ENCODE measurements at places on chromosomes 6 and 20.

DNA sequence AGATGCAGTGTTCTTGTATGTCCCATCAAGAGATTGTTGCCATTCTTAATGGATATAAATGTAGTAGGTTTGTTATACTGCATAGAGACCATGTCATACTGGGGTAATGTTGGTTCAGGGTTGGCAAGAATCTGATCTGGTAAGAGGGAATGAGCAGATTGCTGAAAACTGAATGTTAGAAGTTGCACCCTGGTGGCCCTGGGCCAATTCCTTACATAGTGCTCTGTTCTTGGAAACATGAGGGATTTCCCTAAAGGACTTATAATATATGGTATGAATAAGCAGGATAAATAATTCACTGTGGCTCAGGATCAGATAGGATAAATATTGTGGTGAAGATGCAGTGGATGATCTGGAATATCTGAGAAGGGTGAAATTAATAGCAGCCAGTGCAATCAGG is 70.2 kb downstream of the ANKS1A start:
- no peaks in the 10 kb centered on the region for H3K36me3 ChIP-seq
- no peak for DNase-seq
- no peaks in the 10 kb centered on the region for H3K27me3 ChIP-seq
- H3K4me1 ChIP-seq = peaks cover 9% of the 10 kb centered on the region
- H3K27ac ChIP-seq = no peak overlapping the region

DNA sequence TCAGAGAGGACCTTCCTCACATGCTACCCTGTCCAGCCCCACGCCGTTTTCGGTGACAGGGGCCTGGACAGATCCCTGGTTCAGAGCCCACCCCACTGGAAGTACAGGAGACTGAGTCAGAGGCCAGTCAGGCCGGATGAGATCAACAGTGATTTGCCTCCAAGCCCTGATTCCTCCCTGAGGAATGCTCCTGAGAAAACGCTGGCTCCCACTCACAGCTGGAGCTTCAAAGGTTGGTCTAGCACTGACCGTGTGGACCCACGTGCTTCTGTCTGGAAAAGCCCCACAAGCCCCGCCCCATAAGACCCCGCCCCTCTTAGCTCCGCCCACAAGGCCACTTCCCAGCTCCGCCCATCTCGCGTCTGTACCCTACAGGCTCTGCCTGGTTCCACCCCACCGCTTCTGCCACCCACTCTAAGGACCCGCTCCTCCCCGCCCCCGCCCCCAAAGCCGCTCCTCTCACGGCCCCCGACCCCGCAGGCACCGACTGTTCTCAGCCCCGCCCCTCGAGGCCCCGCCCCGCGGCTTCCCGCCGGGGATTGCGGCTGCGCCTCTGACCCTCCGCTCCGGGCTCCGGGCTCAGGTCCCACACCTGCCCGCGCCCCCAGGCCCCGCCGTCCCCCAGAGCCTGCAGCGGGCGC is 64.9 kb upstream of the BHLHE23 start:
- H3K4me1 ChIP-seq = peaks cover 24% of the 10 kb centered on the region
- H3K27me3 ChIP-seq = peaks cover 25% of the 10 kb centered on the region
- H3K27ac ChIP-seq = no peak overlapping the region
- no peak overlapping the region for H3K4me3 ChIP-seq
- no peak for DNase-seq

DNA sequence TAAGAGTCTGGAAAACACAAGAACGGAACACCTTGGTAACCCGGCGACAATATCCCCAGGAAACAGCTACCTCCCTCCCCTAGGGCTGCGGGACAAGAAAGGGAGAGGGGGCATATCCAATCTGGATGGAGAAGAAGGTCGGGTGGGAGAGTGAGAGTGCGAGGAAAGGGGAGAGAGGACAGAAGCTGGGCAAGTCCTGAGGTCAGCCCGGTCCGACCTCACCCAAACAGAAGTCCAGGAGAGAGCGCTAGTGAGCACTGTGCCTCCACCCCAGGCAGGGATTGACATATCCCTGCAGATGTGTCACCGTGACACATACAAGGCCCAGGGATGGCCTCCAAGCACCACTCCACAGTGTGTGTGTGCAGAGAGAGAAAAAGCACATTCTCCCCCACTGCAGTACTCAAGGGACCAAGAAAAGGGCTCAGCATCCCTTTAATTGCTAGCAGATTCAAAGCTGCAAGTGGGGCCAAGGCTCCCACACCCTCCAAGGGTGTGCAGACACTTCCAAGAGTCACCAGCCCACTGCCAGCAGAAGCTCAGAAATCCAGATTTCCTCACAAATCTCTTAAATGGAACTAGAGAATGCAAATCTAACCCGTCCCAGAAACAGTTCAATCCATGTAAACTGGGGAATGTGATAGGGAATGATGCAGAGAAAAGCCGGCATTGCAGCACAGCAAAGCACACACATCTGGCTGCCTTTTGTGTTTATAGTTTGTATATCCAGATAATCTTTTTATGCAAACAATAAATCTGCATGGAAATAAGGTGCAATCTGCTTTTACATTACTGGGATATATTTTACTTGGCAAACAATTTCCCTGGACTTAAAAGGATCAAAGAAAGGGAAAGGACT is 3.1 kb downstream of the PXDC1 start:
- DNase-seq = peak; percentile 51
- peaks cover 7% of the 10 kb centered on the region for H3K36me3 ChIP-seq
- peak overlapping the region; percentile 86 for H3K27ac ChIP-seq
- H3K27me3 ChIP-seq = no peaks in the 10 kb centered on the region
- peaks cover 60% of the 10 kb centered on the region for H3K4me1 ChIP-seq
- no peak overlapping the region for H3K4me3 ChIP-seq

DNA sequence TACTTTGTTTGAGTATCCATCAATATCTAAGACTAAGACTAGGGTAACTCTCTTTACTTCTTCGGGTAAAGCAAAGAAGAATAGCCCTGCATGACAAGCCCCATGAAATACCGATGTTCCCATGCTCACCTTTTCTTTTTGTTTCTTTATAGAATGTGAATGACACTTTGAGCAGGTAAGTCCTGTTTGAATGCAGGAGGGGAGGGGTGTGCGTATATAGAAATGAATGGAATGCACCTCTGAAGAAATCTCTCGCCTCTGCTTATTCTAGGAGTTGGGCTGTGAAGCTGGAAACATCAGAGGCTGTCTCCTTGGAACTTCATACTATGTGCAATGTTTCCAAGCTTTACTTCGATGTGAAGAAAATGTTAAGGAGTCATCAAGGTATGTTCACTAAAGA is 10.3 kb downstream of the TRIM38 start:
- H3K36me3 ChIP-seq = no peaks in the 10 kb centered on the region
- no peak overlapping the region for H3K4me3 ChIP-seq
- H3K27ac ChIP-seq = no peak overlapping the region

- H3K36me3 ChIP-seq = no peaks in the 10 kb centered on the region
- H3K27ac ChIP-seq = no peak overlapping the region
- H3K4me3 ChIP-seq = no peak overlapping the region
These were observed 159.3 kb downstream of the CDKAL1 start for GRCh38 chr6:20693466-20694063.

DNA sequence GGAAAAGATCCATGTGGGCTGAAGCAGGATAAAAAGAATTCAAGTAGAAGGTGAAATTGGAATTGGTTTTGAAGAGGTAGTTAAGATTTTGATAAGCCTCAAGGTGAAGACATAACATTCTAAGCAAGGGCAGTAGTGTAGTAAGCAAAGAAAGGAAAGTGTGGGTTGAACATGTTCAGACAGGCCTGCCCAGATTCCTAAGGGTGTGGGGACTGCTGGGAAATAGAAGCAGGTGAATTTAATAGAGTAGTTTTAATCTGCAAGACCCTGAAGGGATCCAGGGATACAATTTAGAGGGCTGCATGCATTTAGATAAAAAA is 19.1 kb downstream of the TAB2 start:
- no peak overlapping the region for H3K4me3 ChIP-seq
- H3K27ac ChIP-seq = no peak overlapping the region
- H3K4me1 ChIP-seq = no peaks in the 10 kb centered on the region
